Hindlimb muscle (tissue), 1 donor: ENCODE measurements at places on chromosomes 6 and 20. TPM values are rescaled to one million over a fixed set of nuclear protein-coding genes. Genes with fewer than 3 reads are reported as not detected.

Gene MDFI
- 57.0 TPM for polyA plus RNA-seq

GRCh38 chr6:105781915-105782314 is 304.2 kb upstream of the PRDM1 start:
- no peak for DNase-seq

DNA sequence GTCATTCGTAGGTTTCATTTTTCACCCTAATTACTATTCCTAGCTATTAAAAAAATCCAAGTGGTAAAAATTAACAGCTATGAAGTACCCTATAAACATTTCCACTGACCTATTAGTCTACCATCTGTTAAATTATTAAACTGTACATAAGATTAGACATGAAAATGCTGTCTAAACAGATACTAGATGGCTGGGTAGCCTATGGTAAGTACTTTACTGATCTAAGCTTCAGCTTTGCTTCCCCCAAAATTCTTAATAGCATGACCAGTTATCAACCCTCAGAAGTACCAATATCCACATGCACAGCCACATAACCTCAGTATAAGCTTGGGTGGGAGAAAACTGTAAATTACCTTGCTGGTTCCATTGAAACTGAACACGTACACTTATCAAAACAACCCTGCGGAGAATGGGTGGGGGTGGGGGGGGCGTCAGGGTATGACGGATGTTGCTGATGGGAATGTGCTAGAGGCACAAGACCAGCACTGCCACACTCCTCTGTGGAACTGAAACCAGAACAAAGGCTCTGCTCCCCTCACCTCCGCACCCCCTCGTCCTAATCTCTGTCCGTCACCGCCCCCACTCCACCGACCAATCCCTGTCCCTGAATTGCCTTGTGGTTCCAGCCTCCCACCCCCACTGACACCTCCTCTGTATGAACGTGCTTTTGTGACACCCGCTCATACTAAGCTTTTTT is 45.3 kb downstream of the B4GALT5 start:
- DNase-seq, result no peak

Gene PSORS1C1
- polyA plus RNA-seq, result 0.85 TPM

DNA sequence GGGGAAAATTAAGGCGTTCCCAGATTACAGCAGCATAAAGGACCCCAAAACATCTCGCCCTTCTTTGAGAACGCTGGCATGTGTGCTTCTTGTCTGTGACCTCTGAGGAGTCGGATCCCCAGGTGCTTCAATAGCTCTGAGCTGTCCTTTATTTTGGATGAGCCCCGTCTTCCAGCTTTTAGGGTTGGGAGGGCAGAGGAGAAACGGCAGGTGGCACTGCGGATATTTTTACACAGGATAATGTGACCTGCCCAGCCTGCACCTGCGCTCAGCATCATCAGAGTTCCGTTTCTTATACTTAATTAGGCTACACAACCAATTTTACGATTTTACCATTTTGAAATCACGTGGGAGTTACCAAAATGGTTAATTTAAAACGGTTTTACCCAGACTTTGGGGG is 147.7 kb upstream of the RPS6KA2 start:
- no peak for DNase-seq

DNA sequence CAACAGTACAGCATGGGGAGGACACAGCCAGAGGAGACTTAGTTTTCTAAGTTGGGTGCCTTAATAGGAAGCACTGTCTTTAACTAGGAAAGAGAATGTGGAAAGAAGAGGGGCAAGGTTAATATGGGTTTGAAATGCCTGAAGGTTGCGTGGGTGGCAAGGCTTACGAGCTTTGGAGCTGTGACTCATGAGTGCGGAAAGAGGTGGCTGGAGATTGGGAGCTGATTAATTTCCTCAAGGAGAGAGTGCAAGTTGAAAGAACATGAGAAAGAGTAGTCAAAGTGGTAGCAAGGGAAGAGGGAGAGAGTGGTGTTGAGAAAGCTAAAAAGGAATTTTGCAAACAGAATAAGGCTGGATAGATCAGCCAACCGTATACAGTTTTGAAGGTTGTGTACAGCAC is 315.1 kb upstream of the PRND start:
- no peak for DNase-seq

Gene HLA-G
- 0.39 TPM for polyA plus RNA-seq

Gene PRL
- polyA plus RNA-seq, result 0.67 TPM

Gene CCN5
- polyA plus RNA-seq, result 0.15 TPM

- no peak for DNase-seq
Measured at GRCh38 chr20:47585087-47585747, 83.5 kb downstream of the NCOA3 start.

- DNase-seq, result no peak
Measured at GRCh38 chr6:108953681-108954080, 105.5 kb downstream of the ARMC2 start.

Gene SLC35D3
- polyA plus RNA-seq, result not detected

DNA sequence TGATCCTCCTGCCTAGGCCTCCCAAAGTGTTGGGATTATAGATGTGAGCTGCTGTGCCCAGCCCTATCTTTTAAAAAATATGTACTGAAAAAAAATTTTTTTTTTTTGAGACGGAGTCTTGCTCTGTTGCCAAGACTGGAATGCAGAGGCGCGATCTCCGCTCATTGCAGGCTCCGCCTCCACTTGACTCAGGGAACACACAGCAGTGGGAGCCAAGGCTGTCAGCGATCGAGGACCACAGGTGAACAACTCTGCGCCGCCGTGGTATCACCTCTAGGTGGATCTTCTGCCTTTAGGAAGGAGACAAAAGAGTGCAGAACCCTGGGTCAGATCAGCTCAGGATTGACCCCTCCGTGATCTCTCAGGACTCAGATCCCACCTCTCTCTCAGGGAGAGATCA is 13.7 kb downstream of the RAET1E start:
- no peak for DNase-seq

DNA sequence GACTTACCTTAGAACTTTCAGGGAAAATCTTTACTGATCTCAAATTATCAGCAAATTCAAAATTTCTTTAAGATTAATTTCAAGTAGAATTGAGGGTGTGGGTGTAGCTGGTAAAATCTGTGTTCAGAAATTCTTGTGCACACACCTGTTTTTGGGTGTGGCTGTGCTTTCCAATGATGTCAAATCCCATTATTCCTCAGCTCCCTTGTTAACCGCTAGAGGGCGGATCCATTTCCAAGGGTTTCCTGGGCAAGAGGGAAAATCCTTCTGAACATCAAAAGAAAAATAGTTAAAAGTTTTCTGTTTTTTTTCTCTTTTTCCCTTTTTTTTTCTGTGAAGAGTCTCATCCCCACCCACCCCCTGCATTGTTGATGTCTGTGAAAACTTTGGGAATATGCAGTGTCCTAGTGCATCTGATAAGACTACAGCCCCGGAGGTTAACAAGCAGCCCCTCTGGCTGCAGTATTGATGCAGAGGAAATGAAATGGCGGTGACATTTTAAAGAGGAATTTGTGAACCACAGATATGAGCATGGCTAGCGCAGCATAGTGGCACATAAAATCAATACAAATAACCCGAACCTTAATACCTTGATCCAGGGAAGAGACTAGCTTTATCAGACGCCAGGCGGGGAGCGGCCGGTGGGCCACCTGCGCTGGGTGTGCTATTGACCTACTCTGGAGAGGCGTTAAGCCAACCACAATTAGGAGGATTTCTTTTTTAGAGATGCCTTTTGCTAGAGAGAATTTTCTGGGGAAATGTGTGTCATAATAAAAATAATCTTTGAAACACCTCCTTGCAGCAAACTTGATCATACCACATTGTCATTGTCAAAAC is 130.9 kb downstream of the FOXA2 start:
- DNase-seq, result no peak

Gene ZC2HC1B
- not detected for polyA plus RNA-seq

Gene LKAAEAR1
- polyA plus RNA-seq, result not detected

Gene IL17F
- polyA plus RNA-seq, result not detected

- no peak for DNase-seq
Measured at GRCh38 chr6:14128746-14129145, 11.2 kb downstream of the CD83 start.

Gene RNF5
- polyA plus RNA-seq, result 50.9 TPM
